ENCODE measurements at places on chromosomes 3 and 15.
A peak's percentile ranks its signal among the peaks of the same experiment; 100 is the strongest.

DNA sequence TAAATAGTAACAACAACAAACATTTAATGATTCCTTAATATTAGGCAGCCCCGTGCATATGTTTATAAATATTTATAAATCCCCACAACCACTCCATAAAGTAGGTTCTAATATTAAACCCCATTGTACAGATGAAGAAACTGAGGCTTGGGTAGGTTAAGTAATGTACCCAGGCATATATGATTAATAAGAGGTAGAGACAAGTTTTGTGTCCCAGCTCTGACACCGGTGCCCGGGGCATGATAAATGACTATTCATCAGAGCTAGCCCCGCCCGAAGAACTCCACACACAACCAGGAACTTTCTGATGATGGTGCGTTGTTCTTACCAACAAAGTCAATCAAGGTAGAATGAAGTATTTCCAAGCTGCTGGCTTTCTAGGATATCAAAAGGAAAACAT lies 19.4 kb downstream of the CDCP1 start:
- DNase-seq = no peak

DNA sequence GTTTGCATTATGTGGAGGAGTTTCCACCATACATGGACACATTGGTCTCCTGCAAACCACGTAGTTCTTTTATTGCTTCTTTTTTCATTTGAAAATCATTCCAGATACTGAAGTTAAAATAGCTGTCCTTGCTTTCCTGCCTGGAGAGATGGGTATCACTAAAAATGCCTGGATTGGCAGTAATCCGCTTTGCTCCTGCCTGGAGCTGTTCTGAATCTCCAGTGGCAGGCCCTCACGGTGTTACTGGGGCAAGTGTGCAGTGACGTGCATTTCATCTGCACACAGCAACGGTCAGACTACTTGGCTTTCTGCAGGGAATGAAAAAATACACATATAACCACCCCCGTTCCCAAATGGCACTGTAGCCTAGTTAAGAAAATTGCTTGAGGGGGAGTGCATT lies 272.9 kb downstream of the IL5RA start:
- DNase-seq = no peak

GRCh38 chr3:197017003-197017402 lies 12.6 kb downstream of the MELTF start:
- DNase-seq = no peak

- DNase-seq = no peak
Measured at GRCh38 chr15:100183921-100184495, 157.8 kb downstream of the ADAMTS17 start.

DNA sequence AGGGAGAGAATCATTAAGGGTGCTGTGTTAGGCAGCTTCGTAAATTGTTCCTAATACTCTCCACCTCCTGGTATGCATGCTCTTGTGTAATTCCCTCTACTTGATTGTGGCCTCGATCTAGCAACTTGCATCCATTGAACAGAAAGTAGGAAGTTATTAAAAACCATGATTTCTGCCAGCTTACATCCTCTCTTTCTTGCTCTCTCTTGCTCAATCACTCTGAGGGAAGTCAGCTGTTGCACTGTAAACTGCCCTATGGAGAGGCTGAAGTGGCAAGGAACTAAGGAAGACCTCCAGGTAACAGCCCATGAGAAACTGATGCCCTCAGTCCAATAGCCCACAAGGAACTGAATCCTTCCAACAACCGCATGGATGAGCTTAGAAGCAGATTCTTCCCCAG lies 92.6 kb downstream of the ERC2 start:
- no peak for DNase-seq

DNA sequence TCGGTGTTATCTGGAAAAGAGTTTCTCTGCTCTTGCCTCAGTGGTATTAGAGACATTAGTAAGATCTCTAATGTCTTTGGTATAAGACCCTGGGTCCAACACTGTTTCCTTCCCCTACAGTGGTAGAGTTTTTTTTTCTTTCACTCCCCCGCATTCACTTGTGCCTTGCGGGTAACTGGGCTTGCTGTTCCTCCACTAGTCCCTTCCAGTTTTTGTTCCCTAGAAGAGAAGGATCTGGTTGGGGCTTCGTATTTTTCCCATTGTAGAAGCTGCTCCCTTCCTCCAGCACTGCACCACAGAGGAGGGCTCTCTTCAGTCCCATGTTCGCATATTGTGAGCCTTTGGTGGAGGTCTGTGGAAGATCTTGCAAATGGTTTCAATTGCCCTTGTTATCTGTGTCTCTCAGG lies 13.7 kb downstream of the CTDSPL2 start:
- DNase-seq = no peak

DNA sequence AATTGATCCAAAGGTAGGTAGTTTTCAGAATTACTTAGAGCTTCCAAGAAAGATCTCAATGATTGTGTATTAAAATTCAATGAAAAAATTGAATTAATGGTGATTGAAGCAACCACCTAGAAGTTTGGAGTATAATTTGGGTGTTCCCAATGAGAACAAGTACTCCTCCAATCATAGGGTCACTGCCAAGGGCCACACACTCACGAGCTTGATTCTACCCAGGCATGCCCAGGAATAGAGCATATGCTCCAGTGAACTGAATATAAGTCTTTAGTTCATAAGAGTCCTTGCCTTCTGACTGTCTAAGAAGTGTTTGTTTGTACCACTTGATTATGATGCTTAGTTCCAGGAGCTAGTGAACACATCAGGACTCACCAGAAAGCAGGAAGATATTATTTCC lies 133.9 kb downstream of the CPNE4 start:
- DNase-seq = no peak

GRCh38 chr3:185766329-185767001 lies 58.4 kb downstream of the IGF2BP2 start:
- DNase-seq = no peak

DNA sequence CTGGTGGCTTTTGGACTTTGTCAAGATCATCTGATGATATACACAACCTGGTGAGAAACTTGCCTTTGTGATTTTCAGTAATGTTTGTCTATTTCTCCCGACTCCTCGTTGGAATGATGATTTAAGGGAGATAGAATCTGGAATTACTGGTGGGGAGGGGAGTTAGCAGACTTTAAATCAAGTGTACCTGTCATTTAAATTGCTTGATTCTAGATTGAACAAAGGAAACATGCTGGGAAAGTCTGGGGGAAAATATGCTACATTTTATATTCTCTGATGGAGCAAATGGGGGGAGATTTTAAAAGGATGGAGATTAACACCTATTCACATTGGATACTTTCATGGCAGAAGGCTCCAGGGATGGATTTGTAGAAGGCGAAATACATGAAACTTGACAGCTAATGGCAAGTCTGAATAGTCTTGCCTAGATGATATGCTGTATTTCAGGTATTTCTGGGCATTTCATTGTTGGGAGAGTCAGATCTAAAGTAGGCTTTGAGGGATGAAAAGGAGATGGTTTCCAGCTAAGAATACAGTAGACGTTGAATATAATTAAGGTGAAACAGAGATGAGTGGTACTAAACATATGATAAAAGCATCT lies 189.1 kb upstream of the PDZRN3 start:
- DNase-seq = no peak

GRCh38 chr15:69857686-69858391 lies 239.9 kb downstream of the TLE3 start:
- DNase-seq = no peak

DNA sequence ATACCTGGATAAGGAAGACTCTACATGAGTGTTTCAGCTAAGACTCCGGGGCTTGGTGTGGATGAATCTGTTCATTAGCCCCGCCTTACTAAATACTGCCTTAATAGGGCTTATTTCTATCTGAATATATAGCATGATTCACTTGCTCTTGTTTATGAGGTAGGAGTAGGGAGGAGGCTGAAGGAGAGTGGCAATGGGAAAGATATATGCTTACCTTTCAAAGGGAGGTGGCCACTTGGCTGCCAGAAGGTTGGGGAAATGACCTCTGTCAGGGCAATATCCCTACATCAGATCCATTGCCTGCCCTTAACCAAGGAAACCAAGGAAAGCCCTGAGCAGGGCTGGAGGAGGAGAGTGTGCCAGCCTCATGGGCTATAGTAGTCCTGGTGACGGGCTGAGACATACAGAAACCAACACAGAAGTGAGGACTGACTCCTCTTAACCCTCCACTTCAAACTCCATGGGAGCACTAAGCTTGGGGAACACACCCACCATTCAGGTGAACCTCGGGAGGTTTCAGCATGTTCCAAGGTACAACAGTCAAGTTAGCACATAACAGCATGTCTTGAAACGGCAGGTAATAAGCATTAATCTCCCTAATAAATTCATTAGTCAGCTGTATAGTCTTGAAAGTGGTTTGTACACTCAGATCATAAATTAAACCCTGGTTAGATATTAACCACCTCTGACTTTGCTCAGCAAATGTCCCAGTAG lies 80.1 kb downstream of the EOMES start:
- DNase-seq = no peak

GRCh38 chr3:134348524-134348923 lies 25.7 kb downstream of the AMOTL2 start:
- no peak for DNase-seq

DNA sequence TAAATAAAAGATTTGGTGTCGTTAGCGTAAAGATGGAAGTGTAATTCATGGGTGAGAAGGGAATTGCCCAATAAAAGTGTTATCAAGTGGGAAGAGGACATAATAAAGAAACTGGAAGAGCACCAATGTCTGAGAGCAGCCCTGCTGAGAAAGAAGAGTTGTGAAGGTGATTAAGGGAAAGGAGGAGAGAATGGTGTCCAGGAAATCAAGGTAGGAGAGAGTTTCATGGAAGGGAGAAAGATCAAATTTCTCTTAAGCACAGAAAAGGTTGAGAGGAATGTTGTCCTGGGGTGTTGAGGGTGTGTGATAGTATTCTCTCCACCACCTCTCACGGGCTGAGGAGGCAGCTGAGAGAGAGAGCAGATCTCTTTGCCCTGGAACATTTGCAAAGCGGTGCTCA lies 339.7 kb downstream of the SATB1 start:
- DNase-seq = no peak

DNA sequence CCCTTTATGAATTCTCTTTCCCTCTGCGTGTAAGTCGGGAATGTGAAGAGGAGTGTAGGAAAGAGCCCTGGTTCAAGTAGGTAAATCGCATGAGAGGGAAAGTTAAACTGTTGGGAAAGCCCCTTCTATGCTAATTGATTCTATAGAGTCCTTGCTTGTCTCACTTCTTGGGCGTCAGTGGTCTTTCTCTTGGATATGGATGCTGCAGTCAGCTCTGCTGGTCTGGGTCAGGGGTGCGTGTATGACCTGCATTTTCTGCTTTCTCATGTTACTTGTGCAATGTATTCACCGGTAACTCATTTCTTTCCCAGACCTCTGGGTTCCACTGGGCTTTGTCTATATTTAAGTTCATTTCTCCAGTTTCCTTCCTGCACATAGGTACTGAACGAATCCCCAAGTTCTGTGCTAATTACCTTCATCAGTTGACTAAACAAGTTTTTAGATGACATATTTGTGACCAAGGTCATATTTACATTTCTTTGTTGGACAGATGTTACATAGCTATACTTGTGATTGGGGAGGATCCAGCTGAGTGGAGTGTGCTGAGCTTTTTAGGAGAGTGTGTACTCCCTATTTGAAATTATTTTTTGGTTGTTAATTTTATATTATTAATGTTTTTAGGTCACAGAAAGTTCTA lies 1.4 kb downstream of the SETD5 start:
- peak; percentile 41 for DNase-seq

- DNase-seq = no peak
Measured at GRCh38 chr3:50139718-50140423, 15.3 kb upstream of the SEMA3F start.

GRCh38 chr3:23619705-23620637 lies 185.8 kb upstream of the UBE2E1 start:
- DNase-seq = no peak

Data from right lung (tissue), 10 donors.